COLO829 (cell line): ENCODE measurements at places on chromosomes 2 and 18.
A peak's percentile ranks its signal among the peaks of the same experiment; 100 is the strongest.

DNA sequence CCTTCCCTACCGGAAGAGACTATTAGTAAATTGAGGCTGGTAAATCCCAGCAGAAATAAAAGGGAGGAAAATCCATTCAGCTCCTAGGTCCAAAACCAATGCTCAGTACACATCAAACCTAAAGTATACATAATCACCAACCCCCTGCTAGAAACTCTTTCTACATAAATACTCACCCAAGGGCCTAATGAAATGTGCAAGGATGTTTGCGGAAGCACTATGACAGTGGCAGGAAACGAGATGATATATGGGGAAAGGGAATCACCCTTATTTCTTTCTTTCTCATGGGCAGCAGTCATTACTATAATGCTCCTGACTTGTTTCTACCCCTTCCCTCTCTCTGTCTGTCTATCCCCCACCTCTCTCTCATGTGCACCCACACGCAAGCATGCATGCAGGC, 1.3 kb upstream of the SCTR start:
- DNase-seq = no peak

DNA sequence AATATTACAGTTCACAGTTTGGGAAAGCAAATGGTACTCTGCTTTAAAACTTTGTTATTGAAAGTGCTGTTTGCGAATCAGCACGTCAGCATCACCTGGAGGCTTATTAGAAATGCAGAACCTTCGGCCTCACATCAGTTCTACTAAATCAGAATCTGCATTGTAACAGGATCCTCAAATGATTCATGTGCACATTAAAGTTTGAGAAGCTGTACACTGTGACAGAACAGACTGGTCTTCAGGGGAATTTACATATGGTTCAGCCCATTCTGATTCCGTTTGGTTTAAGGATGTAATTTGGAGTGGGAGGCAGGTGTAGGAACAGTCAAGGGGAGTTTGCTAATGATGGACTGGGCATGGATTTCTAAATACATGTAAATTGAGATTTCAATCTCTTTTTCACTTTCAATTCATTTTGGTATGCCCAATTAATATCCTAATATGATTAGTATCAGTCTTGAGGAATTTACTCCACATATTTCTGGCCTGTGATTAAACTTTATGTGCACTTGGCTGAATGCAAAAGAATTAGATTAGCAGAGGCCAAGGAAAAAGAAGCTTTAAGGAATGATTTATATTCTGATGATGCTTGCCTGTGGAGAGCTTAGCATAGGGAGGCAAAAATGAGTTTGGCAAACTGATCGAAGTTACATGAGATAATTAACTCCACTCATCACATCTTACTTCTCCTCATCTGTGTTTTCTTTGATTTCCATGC, 248.8 kb downstream of the XIRP2 start:
- no peak for DNase-seq

DNA sequence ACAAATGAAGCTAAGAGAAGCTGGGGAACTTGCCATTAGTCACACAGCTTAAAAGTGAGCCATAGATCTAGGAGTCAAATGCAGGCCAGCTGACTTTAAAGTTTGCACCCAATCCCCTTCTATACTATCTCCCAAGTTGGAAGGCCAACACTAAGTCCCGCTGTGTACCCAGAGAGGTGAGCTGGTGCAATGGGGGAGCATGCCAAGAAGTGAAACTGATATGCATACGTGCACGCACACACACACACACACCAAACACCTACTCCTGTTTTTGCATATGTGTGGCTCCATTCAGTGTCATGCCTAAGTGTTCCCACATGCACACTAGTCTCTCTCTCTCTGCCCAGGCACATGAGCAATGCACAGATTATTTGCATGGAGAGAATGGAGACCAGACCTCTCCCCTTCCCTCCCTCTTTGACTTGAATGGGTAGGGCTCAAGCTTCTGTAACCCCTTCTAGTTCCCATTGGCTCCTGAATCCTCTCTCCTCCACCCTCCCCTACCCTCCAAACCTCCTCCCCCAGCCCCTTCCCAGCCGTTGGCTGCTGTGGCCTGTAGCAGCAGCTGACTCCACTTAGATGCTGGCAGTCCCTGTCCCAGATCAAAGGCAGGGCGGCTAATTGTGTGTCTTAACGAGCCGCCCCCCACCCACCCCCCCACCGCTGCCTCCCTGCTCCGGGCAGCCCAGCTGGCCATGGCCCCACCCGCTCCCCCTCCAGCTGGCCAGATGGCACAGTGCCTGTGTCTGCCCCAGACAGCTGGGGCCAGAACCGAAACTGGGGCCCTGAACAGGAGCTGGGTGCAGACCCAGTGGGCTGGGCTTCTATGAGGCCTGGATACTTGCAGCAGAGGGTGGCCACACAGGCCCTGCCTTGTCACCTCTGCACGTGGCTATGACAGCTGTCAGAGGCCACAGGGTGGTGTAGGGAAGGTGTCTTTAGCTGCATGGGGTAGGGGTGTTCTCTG, 5.6 kb downstream of the WNT10A start:
- no peak for DNase-seq

- no peak for DNase-seq
Measured at GRCh38 chr18:9852266-9853081, 33.3 kb upstream of the TXNDC2 start.

DNA sequence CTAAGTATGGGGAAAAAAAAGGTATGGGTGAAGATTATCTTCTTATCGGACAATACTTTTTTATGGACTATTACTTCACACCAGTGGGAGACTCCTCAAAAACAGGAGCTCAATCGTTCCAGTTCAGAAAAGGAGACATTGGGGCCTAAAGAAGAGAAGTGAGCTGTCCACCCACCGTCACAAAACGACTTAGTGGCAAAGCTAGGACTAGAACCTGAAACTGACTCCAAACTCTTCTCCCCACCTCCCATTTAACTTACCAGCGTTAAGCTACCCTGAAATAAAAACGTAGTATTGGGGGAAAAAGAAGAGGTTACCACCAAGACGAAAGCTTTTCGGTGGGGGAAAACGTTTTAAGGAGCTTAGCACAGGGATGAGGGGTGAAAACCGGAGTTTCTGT, 503 bp downstream of the GTF3C3 start:
- peak; percentile 5 for DNase-seq

- DNase-seq = no peak
Measured at GRCh38 chr2:68800027-68800401, 65.4 kb downstream of the ARHGAP25 start.

DNA sequence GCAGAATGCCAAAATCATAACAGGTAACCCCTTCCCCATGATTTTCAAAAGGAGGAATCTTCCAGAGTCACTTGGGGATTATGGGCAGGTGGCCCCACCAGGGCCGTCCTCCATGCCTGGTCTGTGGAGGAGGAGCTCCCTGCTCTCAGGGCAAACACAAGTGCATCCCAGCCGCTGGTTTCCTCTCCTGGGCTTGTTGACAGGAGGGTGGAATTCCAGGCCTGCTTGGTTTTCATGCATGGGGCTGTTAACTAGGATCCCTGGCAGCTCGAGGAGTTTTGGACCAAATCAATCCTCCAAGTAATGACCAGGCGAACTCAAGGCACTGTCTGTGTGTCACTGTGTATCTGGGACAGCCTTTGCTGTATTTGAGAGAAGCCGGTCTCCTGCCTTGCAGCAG, 45.3 kb downstream of the FOSL2 start:
- no peak for DNase-seq

- DNase-seq = no peak
Measured at GRCh38 chr2:122864728-122865127, 1109.3 kb downstream of the TSN start.

GRCh38 chr2:23037596-23037995, 347.4 kb upstream of the KLHL29 start:
- DNase-seq = peak; percentile 49

DNA sequence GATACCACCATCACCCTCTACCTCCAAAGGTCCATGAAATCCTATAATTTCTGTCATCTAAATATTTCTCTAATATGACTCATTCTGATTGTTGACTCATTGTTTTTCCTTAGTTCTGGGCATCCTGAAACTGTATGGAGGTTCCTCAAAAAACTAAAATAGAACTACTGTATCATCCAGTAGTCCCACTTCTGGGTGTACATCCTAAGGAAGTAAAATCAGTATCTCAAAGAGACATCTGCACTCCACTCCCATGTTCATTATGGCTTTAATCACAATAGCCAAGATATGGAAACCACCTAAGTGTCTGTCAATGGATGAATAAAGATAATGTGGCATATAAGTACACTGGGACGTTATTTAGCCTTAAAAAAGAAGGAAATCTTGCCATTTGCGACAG, 125.8 kb upstream of the MYO3B start:
- no peak for DNase-seq

DNA sequence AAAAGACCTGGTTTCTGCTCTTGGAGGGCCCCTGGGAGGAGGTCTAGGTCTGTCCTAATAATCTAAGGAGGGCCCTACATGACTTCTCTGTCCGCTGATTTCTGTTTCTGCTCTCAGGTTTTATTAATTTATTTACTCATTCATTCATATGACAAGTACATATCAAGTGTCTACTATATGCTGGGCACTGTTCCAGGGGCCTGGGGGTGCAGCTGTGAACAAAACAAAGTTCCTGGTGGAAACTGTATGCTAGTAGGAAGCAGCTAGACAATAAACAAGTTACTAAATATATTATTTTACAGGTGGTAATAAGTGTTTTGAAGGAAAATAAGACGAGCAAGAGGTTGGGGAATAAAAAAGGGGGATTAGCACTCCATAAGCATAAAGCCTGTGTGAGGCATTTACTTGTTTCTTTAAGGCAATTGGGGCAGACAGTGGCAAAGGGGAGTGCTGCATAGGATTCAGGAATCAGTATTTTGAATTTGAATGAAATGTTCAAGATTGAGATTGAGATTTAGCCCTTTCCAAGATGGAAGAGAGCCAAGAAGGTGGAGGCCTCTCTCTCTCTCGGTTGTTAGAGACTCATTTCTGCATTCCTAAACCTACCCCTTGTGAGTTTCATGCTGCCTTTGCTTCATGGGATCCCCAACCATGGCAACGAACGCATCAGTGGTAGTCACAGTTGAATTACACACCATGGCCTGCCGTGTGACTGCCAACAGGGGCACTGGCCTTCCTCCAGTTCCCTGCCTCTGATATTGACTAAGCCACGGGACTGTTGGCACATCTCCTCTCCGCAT, 28.3 kb downstream of the DRC1 start:
- no peak for DNase-seq

- DNase-seq = no peak
Measured at GRCh38 chr2:44598330-44599119, 236.8 kb downstream of the CAMKMT start.

DNA sequence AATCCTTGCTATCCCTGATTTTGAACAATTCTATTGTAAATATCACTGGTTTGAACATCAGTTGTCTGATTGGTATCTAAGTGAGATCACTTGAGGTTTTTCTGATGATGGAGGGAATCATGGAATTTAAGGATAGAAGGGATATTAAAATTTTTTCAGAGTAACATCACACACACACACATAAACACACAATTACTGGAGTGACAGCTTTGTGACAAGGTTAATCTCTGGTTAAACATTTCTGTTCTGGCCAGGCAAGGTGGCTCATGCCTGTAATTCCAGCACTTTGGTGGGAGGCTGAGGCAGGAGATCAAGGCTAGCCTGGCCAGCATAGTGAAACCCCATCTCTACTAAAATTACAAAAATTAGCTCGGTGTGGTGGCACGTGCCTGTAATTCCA, 85.3 kb downstream of the SOCS6 start:
- DNase-seq = no peak

DNA sequence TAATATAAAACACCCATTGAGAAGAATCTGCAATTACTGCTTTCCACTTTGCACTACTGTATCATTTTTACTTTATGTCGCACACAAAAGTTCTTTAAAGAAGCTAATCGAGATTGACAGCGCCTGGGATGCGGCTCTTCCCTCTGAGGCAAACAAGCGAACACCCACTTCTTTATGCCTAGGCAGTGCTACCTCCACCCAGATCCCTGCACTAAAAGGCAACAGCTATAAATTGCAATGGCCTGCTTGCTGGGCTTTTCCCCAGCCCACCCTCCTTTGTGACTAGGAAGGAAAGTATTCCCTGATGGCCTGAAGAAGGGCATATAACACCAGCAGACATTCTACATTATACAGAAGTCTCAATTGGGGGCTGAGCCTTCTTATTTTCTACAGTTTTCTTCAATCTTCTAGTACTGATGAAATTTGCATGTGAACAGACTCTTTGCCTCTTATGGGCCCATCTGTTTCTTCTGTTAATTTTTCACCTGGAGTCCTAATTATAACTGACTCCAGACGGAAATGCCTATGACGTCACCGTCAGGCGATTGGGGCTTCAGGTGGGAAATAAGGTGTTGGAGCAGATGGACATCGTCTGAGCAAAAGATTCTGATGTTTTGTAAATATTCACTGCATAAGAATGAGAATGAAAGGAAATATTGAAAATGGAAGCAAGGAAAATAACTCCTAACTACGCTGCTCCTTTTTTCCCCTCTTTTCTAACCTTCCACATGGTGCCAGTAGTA, 138.9 kb upstream of the DCC start:
- no peak for DNase-seq

GRCh38 chr2:73868204-73868978, 24.4 kb upstream of the ACTG2 start:
- no peak for DNase-seq

DNA sequence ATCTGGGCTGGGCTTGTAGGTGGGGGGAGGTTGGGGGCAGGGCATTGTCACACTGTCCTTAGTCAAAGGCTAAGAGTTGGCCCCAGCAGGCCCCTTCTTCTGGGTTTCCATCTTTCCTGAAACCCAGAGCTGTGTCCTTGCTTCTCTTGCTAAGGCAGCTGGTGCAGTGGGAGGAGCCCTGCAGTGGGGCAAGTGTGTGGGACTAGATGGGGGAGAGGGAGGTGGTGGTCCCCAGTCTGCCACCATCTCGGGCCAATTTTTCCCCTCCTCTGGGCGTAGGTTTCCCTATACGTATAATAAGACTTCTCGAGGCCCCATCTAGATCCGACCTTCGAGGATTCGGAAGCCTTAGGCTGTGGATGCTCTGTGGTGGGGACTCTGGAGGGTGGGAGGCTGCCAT, 3.5 kb downstream of the KCNF1 start:
- DNase-seq = no peak

DNA sequence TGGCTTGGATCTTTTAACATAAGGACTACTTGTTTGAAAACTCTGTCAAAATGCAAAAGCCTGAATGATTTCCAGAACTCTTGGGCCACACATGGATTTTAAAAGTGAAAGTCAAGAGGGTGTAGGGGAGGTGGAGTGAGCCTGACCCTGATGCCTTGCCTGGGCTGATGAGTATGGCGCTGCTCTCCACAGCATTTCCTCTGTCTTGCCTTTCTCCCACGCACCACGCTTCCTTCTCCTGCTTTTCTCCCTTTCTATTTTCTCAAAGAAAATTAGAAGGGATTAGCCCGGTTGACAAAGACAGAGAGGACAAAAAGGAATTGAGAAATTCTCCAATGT, 207.0 kb upstream of the CCDC68 start:
- DNase-seq = no peak

DNA sequence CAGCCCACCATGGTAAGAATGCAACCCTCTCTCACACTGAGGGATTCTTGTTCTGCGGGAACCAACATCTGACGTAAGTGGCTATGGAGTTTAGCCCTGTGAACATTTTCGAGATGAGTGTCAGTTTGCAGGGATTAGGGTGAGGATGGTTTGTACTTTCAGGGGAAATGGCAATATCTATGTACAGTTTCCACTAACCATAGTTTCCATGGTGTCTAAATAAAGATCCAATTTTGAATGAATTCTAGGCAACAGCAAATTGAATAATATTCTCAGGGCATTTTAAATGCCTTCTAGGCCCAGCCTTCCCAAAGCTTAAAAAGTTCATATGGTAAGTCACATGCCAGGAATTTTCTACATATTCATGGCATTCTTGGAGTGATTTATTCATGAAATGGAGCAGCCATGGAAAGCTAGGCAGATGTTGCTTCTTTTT, 105.4 kb upstream of the MMADHC start:
- DNase-seq = no peak

- no peak for DNase-seq
Measured at GRCh38 chr2:239779584-239779983, 245.6 kb downstream of the NDUFA10 start.
